ENCODE measurements at places on chromosomes 4 and X. TPM values are rescaled to one million over a fixed set of nuclear protein-coding genes. Genes with fewer than 3 reads are reported as not detected.
A peak's percentile ranks its signal among the peaks of the same experiment; 100 is the strongest.

DNA sequence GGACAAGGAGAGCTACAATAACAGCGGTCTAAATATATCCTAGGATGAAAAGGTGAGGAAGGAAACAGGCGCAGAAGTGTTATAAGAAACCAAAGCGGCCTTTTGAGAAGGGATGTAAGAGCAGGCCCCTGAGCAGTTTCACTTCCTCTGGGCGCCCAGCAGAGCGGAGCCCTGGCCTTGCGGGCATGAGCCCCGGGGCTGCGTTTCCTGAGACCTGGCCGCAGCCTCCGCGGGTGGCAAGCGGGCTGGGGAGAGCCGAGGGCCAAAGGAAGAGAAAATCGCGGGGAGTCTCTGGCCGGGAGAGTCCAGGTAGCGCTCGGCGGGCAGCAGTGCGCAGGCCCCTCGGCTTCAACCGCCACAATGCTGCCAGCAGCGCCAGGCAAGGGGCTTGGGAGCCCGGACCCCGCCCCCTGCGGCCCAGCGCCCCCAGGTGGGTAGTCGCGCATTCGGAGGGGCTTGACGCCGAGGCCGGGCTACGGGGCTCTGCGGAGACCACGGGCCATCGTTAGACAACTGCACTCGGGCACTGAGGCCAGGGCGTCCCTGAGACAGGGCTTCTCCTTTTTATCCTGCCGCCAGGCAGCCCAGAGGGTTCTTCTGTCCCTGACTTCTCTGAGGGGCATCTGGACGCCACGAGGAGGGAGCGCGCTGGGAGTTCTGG is at the start of gene BANK1:
Gene BANK1, plus strand, starts transcription at position 210 of the 661 bp plus-strand sequence. Its CDS starts 151 bp downstream, at position 361.
- DNase-seq = peak; percentile 48

- no peak for DNase-seq
Observed at GRCh38 chrX:148573119-148573518, 72.7 kb downstream of the AFF2 start.

- DNase-seq = no peak
Observed at GRCh38 chrX:154305541-154306205, 10.1 kb downstream of the TKTL1 start.

DNA sequence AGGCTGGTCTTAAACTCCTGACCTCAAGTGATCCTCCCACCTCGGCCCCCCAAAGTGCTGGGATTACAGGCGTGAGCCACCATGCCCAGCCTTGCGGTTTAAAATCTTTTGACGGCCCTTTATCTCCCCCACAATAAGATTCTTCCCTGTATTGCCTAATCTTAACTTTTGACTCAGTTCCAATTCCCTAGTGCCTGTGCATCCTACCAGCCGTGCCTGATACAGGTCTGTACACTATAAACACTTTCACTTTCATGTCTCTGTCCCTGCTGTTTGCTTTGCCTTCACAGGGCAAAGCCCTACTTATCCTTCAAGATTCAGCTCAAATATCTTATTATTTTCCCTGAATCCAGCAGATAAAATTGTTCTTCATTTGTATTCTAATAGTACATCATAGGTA is 74.6 kb downstream of the WDR44 start:
- DNase-seq = no peak

DNA sequence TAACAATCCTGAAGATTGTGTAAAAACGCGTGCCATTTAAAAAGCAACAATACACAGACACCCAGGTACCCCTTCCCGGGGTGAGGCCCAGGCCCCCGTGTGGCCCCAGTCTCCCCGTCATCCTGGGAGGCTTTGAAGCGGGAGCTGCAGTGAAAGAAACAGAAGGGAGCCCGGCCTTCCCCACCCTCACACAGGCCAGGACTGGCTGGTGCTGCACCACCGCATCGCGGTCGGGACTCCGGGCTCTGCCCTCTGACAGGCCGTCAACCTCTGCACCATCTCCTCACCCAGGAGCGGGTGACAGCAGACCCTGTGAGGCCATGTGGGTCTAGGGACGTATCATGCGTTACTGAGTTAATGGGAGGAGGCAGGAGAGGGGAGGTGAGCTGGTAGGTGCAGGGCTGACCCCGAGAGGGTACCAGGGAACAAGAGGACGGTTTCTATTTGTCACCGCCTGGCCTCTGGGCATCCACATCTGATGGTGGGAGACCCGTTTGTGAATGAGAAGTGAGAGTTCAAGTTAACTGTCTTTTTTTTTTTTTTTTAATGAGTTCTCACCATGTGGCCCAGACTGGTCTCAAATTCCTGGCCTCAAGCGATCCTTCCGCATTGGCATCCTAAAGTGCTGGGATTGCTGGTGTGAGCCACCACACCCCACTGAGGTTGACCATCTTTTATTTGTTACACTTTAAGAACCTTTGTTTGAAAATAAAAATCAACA is 27.3 kb downstream of the PIGG start:
- DNase-seq = no peak

DNA sequence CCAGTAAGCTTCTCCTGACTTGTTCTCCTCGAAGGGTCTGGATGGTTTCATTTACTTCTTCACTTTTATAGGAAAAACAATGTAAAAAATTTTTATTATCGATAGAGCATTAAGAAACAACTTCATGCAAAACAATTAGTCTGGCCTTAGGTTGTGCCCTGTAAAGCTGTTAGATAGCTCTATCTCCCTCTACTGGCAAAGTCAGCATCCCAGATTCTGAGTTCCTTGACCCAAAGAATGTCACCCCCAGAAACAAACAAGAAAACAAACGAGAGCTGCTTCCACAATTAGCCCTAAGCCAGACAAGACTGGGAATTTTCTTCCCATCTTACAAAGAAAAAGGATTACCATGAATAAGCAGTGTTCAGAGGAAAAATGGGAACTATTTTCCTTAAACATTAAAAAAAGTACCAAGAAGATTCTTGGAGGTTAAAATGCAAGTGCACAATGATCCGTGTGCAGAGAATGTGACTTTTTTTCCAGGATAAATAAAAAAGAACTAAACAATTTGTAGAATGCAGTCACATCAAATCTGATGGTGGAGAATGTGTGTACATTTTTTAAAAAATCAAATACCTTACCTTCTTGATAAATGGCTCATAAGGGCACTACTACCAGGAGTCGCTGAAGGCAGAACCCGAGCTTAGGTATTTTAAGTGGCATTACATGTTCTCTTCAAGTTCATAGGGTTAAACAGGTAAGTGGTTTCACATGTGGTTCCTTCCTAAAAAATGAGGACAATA is 293.2 kb downstream of the FBXO8 start:
- no peak for DNase-seq

- no peak for DNase-seq
Observed at GRCh38 chr4:168362025-168362401, 43.5 kb upstream of the DDX60 start.

DNA sequence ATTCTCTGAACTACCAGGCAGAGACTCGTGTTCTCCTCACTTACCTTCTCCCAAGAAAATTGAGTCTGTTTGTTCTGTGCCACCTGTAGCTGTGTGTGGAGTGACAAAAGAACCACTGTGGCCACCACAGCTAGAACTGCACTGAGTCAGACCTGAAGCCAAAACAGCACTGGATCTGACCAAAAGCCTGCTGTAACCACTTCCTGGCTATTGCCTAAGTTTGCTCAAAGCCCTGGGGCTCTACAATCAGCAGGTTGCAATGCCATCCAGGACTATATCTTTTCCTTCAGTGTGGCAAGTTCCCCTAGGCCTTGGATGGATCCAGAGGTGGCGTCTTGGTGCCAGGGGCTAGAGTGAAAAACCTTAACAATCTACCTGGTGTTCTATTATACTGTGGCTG is 449.1 kb downstream of the FAM133A start:
- DNase-seq = no peak

DNA sequence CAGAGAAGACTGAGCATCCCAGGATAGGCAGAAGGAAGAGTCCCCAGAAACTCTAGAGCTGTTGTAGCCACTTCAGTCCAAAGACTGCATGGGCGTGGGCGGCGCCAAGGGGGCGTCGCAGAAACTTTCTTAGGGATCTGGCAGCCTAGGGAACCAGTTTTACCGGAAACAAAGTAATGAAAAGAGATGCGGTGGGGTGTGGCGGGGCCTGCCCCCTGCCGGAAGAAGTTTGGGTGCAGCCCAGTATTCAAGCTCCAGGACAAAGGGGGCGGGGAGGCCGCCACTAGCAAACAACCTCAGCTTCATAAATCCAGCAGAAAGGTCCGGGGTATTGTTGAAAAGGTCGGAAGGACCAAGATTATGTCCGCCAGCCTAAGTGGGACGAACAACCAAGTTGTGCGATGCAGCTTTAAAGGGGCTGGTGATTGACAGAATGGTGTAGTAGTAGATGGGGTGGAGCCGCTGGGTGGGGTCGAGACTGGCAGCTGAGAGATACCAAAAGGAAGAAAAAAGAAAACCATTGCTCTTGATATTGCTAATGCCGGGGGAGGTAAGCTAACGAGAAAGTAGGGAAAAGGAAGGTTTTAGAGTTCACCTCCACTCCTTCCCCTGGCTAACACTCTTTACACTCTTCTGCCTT is 190.5 kb downstream of the RRAGB start:
- peak; percentile 49 for DNase-seq

CLCN4 gene
- total RNA-seq = 0.38 TPM

GAGE12F gene
- total RNA-seq = not detected

CTAG1B gene
- not detected for total RNA-seq

KLB gene
- not detected for total RNA-seq

HDX gene
- total RNA-seq = 0.96 TPM

TMEM175 gene
- 14.4 TPM for total RNA-seq
